ENCODE measurements at places on chromosomes 12 and 14. TPM values are rescaled to one million over a fixed set of nuclear protein-coding genes. Genes with fewer than 3 reads are reported as not detected.

Gene ASCL1
- polyA plus RNA-seq, result not detected

Gene YAF2
- 25.5 TPM for polyA plus RNA-seq

Gene CD163
- polyA plus RNA-seq, result 11.5 TPM

Gene PHC1
- polyA plus RNA-seq, result 103 TPM

Gene RNF31
- 50.4 TPM for polyA plus RNA-seq

Gene RGS6
- polyA plus RNA-seq, result 1.7 TPM

Gene CLEC4D
- polyA plus RNA-seq, result 0.58 TPM

Gene GLIPR1L1
- not detected for polyA plus RNA-seq

Gene OXA1L
- polyA plus RNA-seq, result 134 TPM

Gene EPS8
- 69.1 TPM for polyA plus RNA-seq

GRCh38 chr12:59084511-59085375 is 164.4 kb upstream of the LRIG3 start:
- DNase-seq, result peak; percentile 38

- no peak for DNase-seq
These were observed 9.1 kb downstream of the GSG1 start for GRCh38 chr12:13094367-13094766.

GRCh38 chr12:88354691-88355090 is 212.6 kb downstream of the TMTC3 start:
- DNase-seq, result no peak

GRCh38 chr12:61536525-61536924 is 723.7 kb upstream of the USP15 start:
- DNase-seq, result no peak

DNA sequence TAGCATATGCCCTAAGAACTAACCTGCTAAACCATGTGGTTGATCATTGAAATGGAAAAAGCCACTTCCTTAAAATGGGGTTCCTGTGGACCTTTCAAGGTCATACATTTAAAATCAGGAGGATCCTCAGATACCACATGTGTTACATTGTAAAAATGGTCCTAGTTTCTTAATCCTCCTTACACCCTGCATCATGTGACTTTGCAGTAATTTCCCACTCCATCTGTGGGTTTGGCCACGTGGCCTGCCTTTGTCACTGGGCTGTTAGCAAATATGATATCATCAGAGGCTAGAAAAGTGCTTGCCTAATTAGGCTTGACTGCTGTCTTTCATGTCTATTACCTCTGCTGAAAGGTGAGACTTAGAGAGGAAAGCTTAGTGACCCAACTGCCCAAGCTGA is 70.7 kb downstream of the CMKLR1 start:
- DNase-seq, result no peak

DNA sequence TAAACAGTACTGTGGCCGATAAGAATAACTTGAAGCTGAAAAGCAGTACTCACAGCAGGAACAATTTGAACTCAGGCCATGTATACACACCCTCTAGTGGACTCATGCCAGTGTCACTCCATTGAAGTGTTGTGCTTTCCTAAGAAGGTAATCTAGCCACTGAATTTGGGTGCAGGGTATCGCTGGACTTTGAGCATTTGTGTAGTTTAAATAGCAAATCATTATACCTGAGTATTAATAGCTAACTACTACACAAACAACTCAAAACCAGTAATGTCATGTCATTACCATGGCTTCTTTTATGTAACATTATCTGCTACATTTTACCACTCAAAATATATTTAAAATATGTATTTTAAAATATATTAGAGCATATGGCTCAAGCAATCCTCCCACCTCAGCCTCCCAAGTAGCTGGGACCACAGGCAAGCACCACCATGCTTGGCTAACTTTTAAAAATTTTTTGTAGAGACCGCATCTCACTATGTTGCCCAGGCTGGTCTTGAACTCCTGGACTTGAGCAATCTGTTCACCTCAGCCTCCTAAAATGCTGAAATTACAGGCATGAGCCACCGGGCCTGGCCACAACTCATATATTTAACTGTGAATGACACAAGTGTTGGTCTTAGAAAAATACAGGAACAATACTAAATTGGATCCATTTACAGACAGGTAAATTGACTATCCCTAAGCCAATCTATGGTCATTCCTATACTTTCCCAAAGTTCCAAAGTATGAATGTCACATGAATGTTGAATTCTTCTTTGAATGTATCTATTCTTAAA is 25.6 kb upstream of the ARID4A start:
- DNase-seq, result no peak

- DNase-seq, result no peak
These were observed 287.6 kb upstream of the PWP1 start for GRCh38 chr12:107397890-107398500.

DNA sequence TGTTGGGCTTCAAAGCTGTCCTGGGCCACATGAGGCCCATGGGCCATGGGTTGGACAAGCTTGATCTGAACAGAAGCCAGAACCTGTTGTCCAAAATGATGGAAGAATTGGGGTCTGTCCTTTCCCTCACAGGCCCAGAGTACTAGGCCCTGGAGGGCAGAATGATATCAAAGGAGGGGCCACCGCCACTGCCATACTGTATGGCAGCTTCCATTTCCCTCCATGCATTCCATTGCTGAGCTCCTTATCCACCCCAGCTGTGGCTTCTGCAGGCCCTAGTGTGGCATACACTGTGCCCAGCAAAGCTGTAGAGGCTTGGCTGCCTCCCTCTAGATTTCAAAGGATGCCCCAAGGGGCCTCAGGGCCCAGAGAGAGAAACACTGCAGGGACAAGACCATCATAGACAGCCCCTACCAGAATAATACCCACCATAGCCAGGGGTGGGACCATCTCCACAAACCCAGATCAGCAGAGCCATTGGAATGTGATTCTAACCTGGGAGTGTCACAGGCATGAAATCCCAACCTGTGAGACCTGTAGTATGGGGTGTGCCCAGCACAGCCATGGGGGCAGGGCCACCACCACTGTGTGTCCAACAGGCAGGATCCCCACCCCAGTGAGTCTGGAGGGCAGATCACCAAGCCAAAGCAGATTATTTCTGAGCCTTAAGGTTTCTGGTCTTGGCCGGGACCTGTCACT is 61.4 kb upstream of the BEGAIN start:
- DNase-seq, result no peak

DNA sequence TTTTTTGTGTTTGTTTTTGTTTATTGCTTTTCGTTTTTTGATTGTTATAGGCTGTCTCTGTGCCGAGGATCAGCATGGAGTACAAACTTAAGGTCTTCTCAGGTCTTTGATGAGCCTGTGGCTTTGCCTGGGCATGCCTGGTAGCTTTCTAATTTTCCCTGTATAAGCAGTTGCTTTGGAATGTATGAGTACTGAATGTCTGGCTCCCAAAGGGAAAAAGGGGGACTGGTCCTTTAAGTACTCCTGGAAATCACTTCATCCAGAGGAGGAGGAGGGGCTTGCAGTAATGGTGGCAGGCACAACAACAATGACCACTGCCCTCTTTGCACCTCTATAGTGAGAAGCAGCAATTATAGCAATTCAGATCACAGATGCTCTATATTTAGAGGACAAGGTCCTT is 67.6 kb upstream of the TTC7B start:
- no peak for DNase-seq

- no peak for DNase-seq
These were observed 908.4 kb upstream of the NOVA1 start for GRCh38 chr14:27506272-27506671.

DNA sequence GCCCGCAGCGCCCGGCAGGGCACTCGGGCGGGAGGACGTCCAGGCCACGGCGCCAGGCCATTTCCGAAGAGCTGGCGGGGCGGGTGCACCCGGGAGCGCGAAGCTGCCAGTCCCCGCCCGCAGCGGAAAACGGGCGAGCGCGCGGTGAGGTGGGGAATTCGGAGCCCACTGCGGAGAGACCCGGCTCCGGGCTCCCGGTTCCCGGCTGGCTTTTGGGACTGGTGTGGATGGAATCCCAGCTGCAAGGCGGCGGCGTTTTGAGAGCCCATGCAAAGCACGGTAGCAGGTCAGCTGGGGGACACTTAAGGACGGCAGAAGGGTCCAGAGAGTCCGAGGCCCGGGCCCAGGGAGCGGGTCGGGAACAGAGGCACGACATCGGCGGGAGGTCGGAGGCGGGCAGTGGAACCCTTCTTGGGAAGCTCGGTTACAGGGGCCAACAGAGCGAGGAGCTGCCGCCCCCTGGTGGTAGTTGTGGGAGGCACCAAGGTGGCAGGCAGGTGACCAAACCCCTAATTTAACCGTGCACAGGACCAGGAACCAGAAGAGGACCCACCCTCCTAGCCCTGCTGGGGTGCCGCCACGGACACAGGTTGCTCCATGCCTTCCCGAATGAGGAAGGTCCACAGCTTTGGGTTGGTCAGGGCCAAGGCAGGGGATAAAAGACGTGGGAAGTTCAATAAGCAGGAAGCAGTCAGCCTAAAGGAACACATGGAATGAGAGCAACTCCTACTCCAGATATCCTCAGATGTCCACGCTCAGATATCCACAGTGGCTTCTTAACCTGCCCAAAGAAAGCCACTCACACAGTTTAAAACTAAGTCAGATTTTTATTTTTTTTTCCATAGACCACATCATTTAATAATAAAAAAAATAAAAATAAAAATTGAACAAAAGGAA is 685 bp upstream of the CDH24 start:
- peak; percentile 86 for DNase-seq

DNA sequence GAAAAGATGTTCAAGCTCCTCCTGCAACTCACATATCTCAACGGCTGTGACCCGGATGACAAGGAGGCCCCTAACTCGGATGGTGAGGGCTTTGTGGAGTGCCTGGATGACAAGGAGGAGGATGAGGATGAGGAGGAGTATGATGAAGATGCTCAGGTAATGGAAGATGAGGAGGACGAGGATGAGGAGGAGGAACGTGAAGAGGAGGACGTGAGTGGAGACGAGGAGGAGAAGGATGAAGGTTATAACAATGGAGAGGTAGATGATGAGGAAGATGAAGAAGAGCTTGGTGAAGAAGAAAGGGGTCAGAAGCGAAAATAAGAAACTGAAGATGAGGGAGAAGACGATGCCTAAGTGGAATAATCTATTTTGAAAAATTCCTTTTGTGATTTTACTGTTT is 702 bp downstream of the ANP32D start:
- no peak for DNase-seq

DNA sequence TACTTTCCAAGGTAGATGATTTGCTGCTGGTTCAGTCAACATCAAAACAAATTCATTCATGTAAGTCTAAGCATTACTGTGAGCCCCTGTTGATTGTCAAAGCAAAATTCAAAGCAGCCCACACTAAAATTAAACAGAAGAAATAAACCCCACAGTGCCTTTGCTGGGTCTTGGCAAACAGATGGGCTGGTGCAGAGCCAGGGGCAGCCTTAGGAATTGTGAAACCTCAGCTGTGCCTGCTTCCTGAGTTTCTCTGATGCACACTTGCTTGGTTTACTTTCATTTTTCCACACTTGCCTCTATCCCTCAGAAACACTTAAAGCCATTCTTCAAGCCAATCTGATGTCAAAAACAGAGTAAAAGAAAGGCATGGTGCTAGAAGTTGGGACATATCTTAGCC is 6.6 kb upstream of the PLEKHG7 start:
- no peak for DNase-seq

- no peak for DNase-seq
These were observed 96.1 kb downstream of the DNAH10 start for GRCh38 chr12:123858176-123858575.

DNA sequence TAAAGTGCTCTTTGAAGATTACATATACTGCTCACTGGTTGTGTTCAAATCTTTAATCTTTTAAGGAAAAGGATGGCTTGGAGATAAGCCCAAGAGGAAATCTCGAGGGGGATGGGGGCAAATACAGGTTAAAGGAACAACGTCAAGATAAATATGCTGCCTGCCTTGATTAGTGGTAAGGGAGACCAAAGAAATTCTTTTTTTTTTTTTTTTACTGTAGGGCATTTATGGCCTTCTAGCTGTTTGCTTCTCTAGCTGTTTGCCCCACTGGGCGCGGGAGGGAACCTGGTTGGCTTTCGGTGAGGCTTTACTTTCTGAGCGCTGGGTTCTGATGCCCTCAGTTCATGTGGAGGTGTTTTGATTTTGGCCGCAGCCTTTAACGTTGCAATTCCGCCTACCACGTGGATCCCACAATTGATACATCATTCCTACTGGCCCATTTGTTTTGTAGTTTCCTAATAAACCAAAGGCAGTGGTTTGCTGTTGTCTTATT is 5.7 kb downstream of the CCND2 start:
- no peak for DNase-seq

DNA sequence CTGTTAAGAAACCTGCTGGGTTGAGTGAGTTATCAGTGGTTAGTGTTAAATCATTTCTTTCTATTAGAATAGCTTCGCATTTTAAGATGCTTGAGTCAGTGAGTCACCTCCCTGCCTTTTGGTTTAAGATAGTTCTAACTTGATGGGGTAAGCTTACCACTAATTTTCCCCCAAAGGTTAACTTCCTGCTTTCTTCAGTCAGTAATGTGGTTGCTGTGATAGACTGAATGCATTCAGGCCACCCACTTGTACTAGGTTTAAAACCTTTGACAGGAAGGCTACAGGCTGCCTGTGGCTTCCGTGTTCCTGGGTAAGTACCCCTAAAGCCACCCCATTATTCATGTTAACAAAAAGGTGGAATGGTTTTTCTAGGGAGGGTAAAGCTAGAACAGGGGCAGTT is 25.3 kb downstream of the CLEC2A start:
- no peak for DNase-seq

GRCh38 chr14:50944647-50945413 is 547 bp upstream of the PYGL start:
- no peak for DNase-seq

DNA sequence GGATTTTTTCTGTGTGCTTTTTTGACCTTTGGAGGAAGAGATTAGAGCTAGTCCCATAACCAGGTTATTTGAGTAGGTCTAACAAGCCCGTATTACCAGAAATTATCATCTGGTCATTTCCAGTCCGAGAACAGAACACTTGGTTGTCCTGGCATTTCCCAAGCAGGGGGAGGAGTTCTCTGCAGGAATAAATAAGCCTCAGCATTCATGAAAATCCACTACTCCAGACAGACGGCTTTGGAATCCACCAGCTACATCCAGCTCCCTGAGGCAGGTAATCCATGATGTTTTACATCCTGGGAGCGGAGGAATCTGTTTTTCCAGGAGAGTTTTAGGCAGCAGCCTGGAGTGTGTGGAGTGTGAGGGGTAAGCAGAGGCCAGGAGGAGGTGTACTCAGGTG is at the start of gene SERPINA3:
Gene SERPINA3 (plus strand): TSS at position 218 of the 400 bp plus-strand sequence. CDS start 2,051 bp downstream, outside the sequence.
- DNase-seq, result no peak

- no peak for DNase-seq
These were observed 76.8 kb downstream of the DAD1 start for GRCh38 chr14:22512106-22512814.

DNA sequence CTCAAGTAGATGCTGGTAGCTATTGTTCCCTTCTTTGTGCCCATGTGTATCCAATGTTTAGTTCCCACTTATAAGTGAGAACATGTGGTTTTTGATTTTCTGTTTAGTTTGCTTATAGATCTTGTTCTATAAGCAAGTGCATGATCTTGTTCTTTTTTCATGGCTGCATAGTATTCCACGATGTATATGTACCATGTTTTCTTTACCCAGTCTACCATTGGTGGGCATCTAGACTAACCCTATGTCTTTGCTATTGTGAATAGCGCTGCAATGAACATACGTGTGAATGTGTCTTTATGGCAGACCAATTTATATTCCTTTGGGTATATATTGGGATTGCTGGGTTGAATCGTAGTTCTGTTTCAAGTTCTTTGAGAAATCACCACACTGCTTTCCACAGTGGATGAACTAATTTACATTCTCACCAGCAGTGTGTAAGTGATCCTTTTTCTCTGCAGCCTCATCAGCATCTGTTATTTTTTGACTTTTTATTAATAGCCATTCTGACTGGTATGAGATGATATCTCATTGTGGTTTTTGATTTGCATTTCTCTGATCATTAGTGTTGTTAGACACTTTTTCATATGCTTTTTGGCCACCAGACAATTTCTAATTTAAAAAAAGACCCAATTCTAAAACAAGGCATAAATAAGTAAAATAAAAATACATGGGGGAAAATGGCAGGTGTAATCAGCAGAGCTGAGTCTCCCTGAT is 50.6 kb downstream of the CPM start:
- no peak for DNase-seq
